Fibroblast of lung (primary cell): ENCODE measurements at places on chromosomes 1 and 21. TPM values are rescaled to one million over a fixed set of nuclear protein-coding genes. Genes with fewer than 3 reads are reported as not detected.

The HAO2 gene
- total RNA-seq: not detected in 2 replicates

The TPTE gene
- total RNA-seq: not detected in 2 replicates

The USP16 gene
- 32.2 and 32.6 TPM in 2 replicates for total RNA-seq

The TEDDM1 gene
- total RNA-seq: not detected in 2 replicates

The NUDT4B gene
- 7.1 and 15.9 TPM in 2 replicates for total RNA-seq

The ADORA1 gene
- total RNA-seq: 1.5 and 10.8 TPM in 2 replicates

The ACOT11 gene
- 0.77 and 2.5 TPM in 2 replicates for total RNA-seq

The CLCA1 gene
- not detected in 2 replicates for total RNA-seq

The TACSTD2 gene
- total RNA-seq: 0.17 and 0.26 TPM in 2 replicates

The TNFRSF9 gene
- under 0.01 TPM in 1 of 2 replicates, not detected in the other for total RNA-seq

The ZNF593OS gene
- not detected in 2 replicates for total RNA-seq

The LMNA gene
- 780 and 1,150 TPM in 2 replicates for total RNA-seq

The OPN3 gene
- 20.3 and 32.5 TPM in 2 replicates for total RNA-seq

The MKNK1 gene
- 18.2 and 22.3 TPM in 2 replicates for total RNA-seq

The OLIG2 gene
- total RNA-seq: not detected in 2 replicates

The FCRL4 gene
- not detected in 2 replicates for total RNA-seq

The SLAMF9 gene
- total RNA-seq: not detected in 2 replicates
